Smooth muscle cell of trachea (primary cell): ENCODE measurements at places on chromosomes 4 and X. TPM values are rescaled to one million over a fixed set of nuclear protein-coding genes. Genes with fewer than 3 reads are reported as not detected.

Gene PPID
- 26.5 and 37.1 TPM in 2 replicates for total RNA-seq

Gene GBA3
- total RNA-seq: not detected in 2 replicates

Gene FOXR2
- not detected in 2 replicates for total RNA-seq

Gene GATA1
- not detected in 2 replicates for total RNA-seq

Gene DCAF4L1
- under 0.01 and 0.17 TPM in 2 replicates for total RNA-seq

Gene ZDHHC15
- total RNA-seq: under 0.01 TPM in 1 of 2 replicates, not detected in the other

Gene CLDN34
- not detected in 2 replicates for total RNA-seq

Gene FDCSP
- total RNA-seq: not detected in 2 replicates

Gene RPGR
- total RNA-seq: 6.6 and 8.9 TPM in 2 replicates

Gene ASMT
- not detected in 2 replicates for total RNA-seq

Gene KLF3
- total RNA-seq: 16.2 and 24.1 TPM in 2 replicates

Gene F8A2
- total RNA-seq: 1.7 TPM in 1 of 2 replicates, not detected in the other

Gene GPRIN3
- total RNA-seq: under 0.01 TPM in 1 of 2 replicates, not detected in the other

Gene RXFP1
- 0.73 and 0.83 TPM in 2 replicates for total RNA-seq

Gene FBXL5
- total RNA-seq: 116 and 146 TPM in 2 replicates

Gene YY2
- total RNA-seq: 2.5 and 2.8 TPM in 2 replicates

Gene SPARCL1
- 1.2 and 1.3 TPM in 2 replicates for total RNA-seq

Gene GC
- not detected in 2 replicates for total RNA-seq

Gene OPHN1
- 7.6 and 8.3 TPM in 2 replicates for total RNA-seq

Gene DNAAF6
- not detected in 2 replicates for total RNA-seq

Gene GABRE
- 1.3 and 11.7 TPM in 2 replicates for total RNA-seq

Gene PABPC1L2A
- total RNA-seq: not detected in 2 replicates

Gene NHSL2
- 16.7 and 19.8 TPM in 2 replicates for total RNA-seq

Gene NAT8L
- under 0.01 and 0.17 TPM in 2 replicates for total RNA-seq

Gene PGRMC2
- total RNA-seq: 20.2 and 34.3 TPM in 2 replicates

Gene WNK3
- 0.15 and 0.17 TPM in 2 replicates for total RNA-seq

Gene NUDT9
- total RNA-seq: 13.7 and 16.4 TPM in 2 replicates

Gene CT83
- not detected in 2 replicates for total RNA-seq

Gene BEND2
- total RNA-seq: not detected in 2 replicates

Gene EVC
- total RNA-seq: 48.4 and 100 TPM in 2 replicates

Gene SH3D19
- 65.5 and 69.7 TPM in 2 replicates for total RNA-seq

Gene BTK
- total RNA-seq: 0.15 TPM in 1 of 2 replicates, not detected in the other

Gene FAM241A
- total RNA-seq: 0.83 and 1.9 TPM in 2 replicates

Gene RS1
- not detected in 2 replicates for total RNA-seq

Gene PNPLA4
- total RNA-seq: 12.7 and 16.0 TPM in 2 replicates

Gene KLB
- 0.15 TPM in 1 of 2 replicates, not detected in the other for total RNA-seq

Gene RAB40AL
- total RNA-seq: 0.50 and 0.73 TPM in 2 replicates

Gene ARMCX4
- 5.1 and 6.5 TPM in 2 replicates for total RNA-seq

Gene PDE6B
- total RNA-seq: 1.5 TPM in 1 of 2 replicates, not detected in the other

Gene UGT2B11
- not detected in 2 replicates for total RNA-seq

Gene SCOC
- total RNA-seq: 49.8 and 66.3 TPM in 2 replicates

Gene GAGE1
- not detected in 2 replicates for total RNA-seq

Gene ZNF711
- under 0.01 and 0.29 TPM in 2 replicates for total RNA-seq

Gene SLC9B2
- 14.1 and 15.2 TPM in 2 replicates for total RNA-seq

Gene TMEM271
- not detected in 2 replicates for total RNA-seq

Gene MSN
- 252 and 297 TPM in 2 replicates for total RNA-seq

Gene SMARCAD1
- 30.9 and 39.3 TPM in 2 replicates for total RNA-seq

Gene CCKAR
- 19.4 and 25.2 TPM in 2 replicates for total RNA-seq

Gene HSFX1
- total RNA-seq: 0.87 and 2.0 TPM in 2 replicates

Gene NEIL3
- total RNA-seq: 4.0 and 11.5 TPM in 2 replicates

Gene TMEM35A
- 22.3 and 37.9 TPM in 2 replicates for total RNA-seq

Gene SLC34A2
- total RNA-seq: not detected in 2 replicates

Gene ZNF732
- 0.17 and 0.29 TPM in 2 replicates for total RNA-seq
